Caki2 (cell line): ENCODE measurements at places on chromosomes 1 and 21. TPM values are rescaled to one million over a fixed set of nuclear protein-coding genes. Genes with fewer than 3 reads are reported as not detected.
A peak's percentile ranks its signal among the peaks of the same experiment; 100 is the strongest.

Gene PRKAA2
- 3.9 and 4.9 TPM in 2 replicates for total RNA-seq

Gene CNST
- total RNA-seq, result 8.9 and 10.8 TPM in 2 replicates

Gene SLC9C2
- not detected in 2 replicates for total RNA-seq

Gene IVL
- total RNA-seq, result not detected in 2 replicates

Gene ABCD3
- 7.1 and 17.1 TPM in 2 replicates for total RNA-seq

Gene ADCY10
- 0.20 TPM in 1 of 2 replicates, not detected in the other for total RNA-seq

Gene SLC1A7
- total RNA-seq, result not detected in 2 replicates

Gene SEC16B
- total RNA-seq, result 4.2 and 25.5 TPM in 2 replicates

- peak; percentile 98 for DNase-seq
Measured at GRCh38 chr1:228837817-228838716, 102.8 kb downstream of the RHOU start.

GRCh38 chr1:164440232-164440631 is 118.8 kb upstream of the PBX1 start:
- DNase-seq, result peak; percentile 12

GRCh38 chr21:41672543-41672915 is 94.3 kb downstream of the RIPK4 start:
- DNase-seq, result no peak

GRCh38 chr1:203089001-203089650 is 3.3 kb upstream of the MYOG start:
- DNase-seq, result no peak

DNA sequence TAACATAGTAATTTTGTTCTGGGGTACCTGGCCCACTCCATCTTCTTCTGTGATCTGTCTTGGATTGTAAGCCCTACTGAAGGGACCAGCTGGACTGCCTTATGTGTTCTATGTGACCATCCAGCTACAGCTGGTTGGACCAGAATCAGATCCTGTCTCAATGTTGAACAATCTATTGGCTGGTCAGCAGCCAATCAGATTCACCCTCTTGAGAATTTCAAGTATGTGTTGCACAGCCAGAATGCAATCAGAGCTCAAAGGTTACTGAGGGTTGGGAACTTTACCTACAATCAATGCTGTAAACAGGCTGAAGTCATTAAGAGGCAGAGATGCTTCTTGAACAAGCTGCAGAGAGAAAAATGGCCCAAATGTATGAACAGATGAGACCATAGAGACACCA is 61.9 kb downstream of the KCNC4 start:
- no peak for DNase-seq

GRCh38 chr1:116075990-116076389 is 35.2 kb upstream of the MAB21L3 start:
- DNase-seq, result peak; percentile 23

DNA sequence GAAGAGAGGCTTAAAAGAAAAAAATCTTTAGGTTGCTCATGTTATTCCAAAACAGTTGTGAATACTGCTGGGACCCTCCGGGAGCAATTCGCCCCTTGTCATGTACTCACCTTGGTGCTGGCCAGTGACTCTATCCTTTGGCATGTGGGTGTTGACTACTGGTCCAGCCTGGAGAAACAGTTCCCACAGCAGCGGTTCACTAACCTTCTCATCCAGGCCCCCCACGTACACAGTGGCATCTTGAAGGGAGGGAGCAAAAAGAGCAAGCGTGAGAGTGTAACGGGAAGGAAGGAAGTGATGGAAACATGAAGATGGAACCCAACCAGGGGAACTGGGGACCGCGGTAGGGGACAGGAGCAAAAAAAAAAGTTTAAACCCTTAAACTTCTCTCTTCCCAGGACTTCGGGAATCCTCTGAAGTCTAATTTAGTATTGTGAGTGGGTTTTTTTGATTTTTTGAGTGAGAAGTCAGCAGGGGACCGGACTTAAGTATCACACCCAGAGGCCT is 494 bp downstream of the SF3B4 start:
- no peak for DNase-seq

- no peak for DNase-seq
Measured at GRCh38 chr1:175245324-175245723, 52.7 kb upstream of the KIAA0040 start.

GRCh38 chr1:58997060-58997411 is 213.2 kb upstream of the JUN start:
- DNase-seq, result no peak

GRCh38 chr1:173507847-173508209 is 30.7 kb downstream of the PRDX6 start:
- DNase-seq, result no peak

DNA sequence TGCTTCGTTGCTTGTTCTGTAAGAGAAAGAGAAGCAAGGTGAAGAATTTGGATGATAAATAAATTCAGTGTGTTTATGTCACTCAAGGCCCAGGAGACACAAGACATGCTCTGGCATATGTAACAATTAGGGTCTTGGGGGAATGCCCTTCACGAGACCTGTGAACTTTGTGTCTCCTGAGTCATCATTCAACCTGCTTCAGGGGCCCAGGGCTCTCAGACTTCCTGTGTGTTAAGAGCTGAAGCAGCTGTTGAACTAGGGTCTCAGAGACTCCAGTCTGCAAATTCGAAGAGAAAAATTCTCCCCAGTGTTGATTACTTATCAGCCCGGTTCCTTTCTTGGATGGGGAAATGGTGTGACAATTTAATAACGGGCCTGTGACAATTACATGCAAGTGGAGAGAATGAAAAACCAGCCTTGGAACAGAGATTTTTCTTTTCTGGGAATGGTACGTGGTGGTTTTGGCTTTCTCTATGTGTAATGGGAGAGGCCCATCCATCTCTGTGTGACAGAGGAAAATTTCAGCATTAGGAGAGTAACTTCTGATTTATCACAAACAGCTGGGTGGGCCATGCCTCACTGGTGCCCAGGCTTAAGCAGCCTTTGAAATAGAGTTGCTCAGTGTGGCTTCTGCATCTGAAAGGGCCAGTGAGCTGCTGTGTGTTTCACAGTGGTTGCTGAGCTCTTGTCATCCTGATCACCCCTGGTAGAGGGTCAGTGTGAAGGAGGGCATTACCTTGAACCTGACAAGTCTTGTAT is 22.4 kb downstream of the HUNK start:
- no peak for DNase-seq

DNA sequence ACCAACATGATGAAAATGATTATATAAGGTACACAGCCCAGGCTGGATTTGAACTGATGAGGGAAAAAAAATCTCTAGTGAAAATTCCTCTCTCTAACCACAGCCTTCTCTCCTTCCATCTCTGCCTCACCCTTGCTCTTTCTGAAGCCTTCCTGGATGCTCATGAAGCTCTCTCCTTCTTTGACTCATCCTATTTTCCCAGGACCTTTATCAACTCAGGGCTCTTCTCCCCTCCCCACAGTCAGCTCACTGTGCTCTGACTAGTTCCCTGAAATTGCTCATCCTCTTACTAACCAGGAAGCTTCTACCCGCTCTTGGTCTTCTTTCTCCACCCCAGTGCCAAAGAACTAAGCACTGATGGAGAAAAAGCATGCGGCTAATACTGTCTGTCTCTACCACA is 46.4 kb upstream of the ERG start:
- no peak for DNase-seq

- DNase-seq, result no peak
Measured at GRCh38 chr1:77415579-77415978, 133.8 kb downstream of the AK5 start.

- no peak for DNase-seq
Measured at GRCh38 chr1:209849388-209849787, 21.6 kb downstream of the UTP25 start.

- DNase-seq, result peak; percentile 46
Measured at GRCh38 chr1:172089768-172090510, 248.6 kb downstream of the DNM3 start.

- no peak for DNase-seq
Measured at GRCh38 chr1:10734375-10734774, 62.1 kb downstream of the CASZ1 start.

DNA sequence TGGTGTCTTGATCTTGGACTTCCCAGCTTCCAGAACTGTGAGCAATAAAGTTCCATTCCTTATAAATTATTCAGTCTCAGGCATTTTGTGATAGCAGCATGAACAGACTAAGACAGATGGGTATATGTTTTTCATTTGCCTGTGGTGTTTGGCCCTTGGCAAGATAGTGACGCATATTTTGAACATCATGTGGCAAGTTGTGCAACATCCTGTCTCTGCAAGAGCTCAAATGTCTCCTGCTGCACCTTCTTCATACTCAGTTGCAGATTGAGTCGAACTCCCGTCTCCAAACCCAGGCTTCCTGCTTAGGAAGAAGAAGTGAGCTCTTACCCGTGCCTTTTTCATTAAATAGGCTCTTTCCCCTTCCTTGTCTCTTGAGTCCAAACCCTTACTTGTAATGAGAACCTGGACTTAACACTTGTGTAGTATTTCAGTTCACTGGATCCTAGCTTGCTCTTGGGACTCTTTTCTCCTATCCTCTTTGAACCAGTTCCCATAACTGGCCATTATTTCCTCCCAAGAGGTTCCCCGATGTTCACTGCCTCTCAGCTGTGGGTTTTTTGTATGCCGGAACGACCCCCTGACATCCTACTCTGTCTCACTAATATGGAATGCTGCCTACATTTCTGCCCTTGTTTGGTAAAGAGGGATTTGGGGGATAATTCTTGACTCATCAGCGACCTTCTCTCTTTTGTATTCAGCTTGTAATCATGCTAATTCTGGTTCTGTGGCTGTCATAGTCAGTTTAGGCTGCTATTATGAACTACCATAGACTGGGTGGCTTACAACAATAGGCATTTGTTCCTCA is 125.0 kb upstream of the KCNK2 start:
- DNase-seq, result no peak

GRCh38 chr1:170267317-170267716 is 121.6 kb downstream of the NTMT2 start:
- DNase-seq, result no peak

- DNase-seq, result no peak
Measured at GRCh38 chr1:232218955-232219865, 410.7 kb downstream of the SIPA1L2 start.

DNA sequence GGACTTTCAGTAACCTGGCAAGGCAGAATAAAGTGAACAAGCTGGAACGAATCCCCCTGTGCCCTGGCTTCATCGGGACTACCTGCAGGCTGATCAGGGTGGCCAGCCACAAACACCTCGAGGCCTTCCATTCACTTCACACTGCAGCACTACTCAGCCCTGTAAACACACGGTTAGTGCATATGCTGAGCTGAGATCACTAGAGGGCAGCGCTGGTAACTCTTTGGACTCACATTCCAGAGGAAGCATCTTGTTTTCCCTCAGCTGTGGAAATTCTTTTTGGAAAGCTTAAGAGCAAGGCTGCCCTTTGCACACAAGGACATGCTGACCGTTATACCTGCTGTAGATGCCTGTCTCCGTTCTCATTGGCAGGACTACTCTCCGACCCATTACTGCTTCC is 32.1 kb downstream of the PCSK9 start:
- DNase-seq, result peak; percentile 44
